ENCODE measurements at places on chromosomes 2 and 18. TPM values are rescaled to one million over a fixed set of nuclear protein-coding genes. Genes with fewer than 3 reads are reported as not detected.

DNA sequence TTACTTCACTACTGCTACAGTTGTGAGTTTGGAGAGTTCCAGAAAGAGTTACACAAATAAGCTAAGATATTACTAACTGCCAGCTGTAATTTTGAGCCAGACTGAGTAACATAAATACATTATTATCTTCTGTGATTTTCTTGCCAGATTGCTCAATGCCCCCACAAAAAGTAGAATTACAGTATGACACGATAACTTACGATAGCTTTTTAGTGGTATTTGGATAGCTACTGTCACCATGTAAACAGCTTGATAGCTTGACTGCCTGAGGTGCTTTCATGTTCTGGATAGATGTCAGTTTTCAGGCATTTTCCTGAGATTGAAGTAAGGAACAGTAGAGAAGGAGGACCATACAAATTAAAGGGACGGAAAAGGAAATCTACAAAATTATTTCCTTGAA is 533.3 kb downstream of the SOCS6 start:
- H3K4me1 ChIP-seq: no peaks in the 10 kb centered on the region
- H3K36me3 ChIP-seq: no peaks in the 10 kb centered on the region
- DNase-seq: no peak

- peaks cover 3% of the 10 kb centered on the region for H3K27me3 ChIP-seq
- H3K4me3 ChIP-seq: no peak overlapping the region
- no peak for DNase-seq
Measured at GRCh38 chr2:1077911-1078310, 127.3 kb downstream of the SNTG2 start.

The PECR gene
- polyA plus RNA-seq: 23.8 TPM

GRCh38 chr2:225670111-225670974 is 270.8 kb downstream of the NYAP2 start:
- H3K27me3 ChIP-seq: peaks cover 3% of the 10 kb centered on the region
- H3K4me3 ChIP-seq: no peak overlapping the region
- DNase-seq: no peak
- H3K4me1 ChIP-seq: no peaks in the 10 kb centered on the region

GRCh38 chr2:70937866-70938585 is 2.3 kb downstream of the ATP6V1B1 start:
- no peak for DNase-seq
- peaks cover 2% of the 10 kb centered on the region for H3K27me3 ChIP-seq
- H3K36me3 ChIP-seq: no peaks in the 10 kb centered on the region

DNA sequence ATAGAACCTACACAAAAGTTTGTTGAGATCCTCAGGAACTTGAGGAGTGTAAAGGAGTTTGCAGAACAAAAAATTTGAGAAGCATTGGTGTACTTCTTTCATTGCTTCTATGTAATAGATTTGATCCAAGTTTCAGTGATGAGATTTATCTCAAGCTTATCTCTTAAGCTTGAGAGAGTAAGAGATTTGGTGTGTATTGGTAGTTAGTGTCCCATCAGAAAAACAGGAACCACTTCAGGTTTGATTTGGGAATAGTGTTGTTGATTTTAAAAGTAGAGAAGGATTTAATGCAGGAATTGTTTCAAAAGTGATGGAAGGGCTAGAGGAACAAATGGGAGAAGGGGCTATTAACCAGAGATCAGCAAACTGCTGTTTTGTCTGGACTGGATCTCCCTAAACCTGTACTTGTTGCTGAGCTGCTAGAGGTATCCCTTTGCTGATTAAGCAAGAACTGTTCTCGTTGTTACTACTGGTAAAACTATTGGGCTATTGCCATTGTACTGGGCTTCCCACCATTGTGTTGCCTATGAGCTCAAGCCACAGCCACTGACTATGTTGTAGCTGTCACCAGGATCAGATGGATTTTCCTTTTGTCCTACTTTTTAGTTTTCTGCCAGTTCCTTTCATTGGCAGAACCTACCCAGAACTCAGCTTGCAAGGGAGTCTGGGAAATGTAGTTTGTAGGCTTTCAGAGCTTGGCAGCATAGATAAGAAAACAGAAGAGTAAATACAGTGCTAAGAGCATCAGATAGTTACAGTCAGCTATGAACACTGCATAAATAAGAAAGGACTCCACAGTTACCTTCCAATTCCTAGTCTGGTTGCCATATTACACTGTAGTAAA is 39.3 kb downstream of the RAB10 start:
- H3K36me3 ChIP-seq: no peaks in the 10 kb centered on the region
- no peaks in the 10 kb centered on the region for H3K27me3 ChIP-seq
- H3K27ac ChIP-seq: no peak overlapping the region
- DNase-seq: no peak
- no peak overlapping the region for H3K4me3 ChIP-seq

The MROH2A gene
- not detected for polyA plus RNA-seq

- H3K4me3 ChIP-seq: no peak overlapping the region
- DNase-seq: no peak
- no peaks in the 10 kb centered on the region for H3K36me3 ChIP-seq
- H3K27me3 ChIP-seq: peaks cover 3% of the 10 kb centered on the region
- H3K4me1 ChIP-seq: no peaks in the 10 kb centered on the region
Measured at GRCh38 chr2:230042195-230042594, 26.5 kb downstream of the SLC16A14 start.

- no peak overlapping the region for H3K4me3 ChIP-seq
- no peak for DNase-seq
- H3K27me3 ChIP-seq: no peaks in the 10 kb centered on the region
- H3K36me3 ChIP-seq: peaks cover 9% of the 10 kb centered on the region
- peak overlapping the region; percentile 24 for H3K27ac ChIP-seq
Measured at GRCh38 chr2:143499061-143499460, 369.8 kb downstream of the ARHGAP15 start.

The HOXD13 gene
- not detected for polyA plus RNA-seq

GRCh38 chr2:18077231-18077630 is 198.8 kb downstream of the KCNS3 start:
- DNase-seq: no peak
- H3K4me1 ChIP-seq: no peaks in the 10 kb centered on the region
- no peak overlapping the region for H3K4me3 ChIP-seq
- peaks cover 2% of the 10 kb centered on the region for H3K27me3 ChIP-seq
- H3K36me3 ChIP-seq: no peaks in the 10 kb centered on the region

DNA sequence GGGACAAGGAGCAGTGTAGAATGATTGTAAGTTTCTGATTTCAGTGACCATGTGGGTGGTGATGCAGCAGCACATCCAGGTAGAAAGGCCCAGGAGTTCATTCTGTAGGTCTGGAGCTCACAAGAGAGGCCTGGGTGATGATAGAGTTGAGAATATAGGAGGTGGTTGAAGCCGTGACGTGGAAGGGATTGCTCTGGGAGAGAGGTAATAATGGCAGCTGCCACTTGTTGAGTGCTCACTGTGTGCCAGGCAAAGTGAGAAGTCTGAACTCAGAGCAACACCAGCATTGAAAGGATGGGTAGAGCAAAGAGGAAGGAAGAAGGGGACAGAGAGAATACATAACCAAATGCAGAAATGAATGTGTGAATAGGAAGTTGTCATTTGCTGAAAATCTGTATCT is 3.3 kb downstream of the TTLL4 start:
- no peak overlapping the region for H3K27ac ChIP-seq
- DNase-seq: no peak
- H3K27me3 ChIP-seq: peaks cover 5% of the 10 kb centered on the region
- peaks cover 4% of the 10 kb centered on the region for H3K36me3 ChIP-seq

The ANKRD62 gene
- not detected for polyA plus RNA-seq

The PAIP2B gene
- 1.3 TPM for polyA plus RNA-seq

The RUFY4 gene
- not detected for polyA plus RNA-seq

GRCh38 chr2:41847744-41848441 is 199.9 kb upstream of the PKDCC start:
- H3K4me1 ChIP-seq: no peaks in the 10 kb centered on the region
- no peak for DNase-seq
- H3K27me3 ChIP-seq: peaks cover 1% of the 10 kb centered on the region
- H3K36me3 ChIP-seq: peaks cover 4% of the 10 kb centered on the region

The TMEM37 gene
- not detected for polyA plus RNA-seq

- no peak for DNase-seq
- H3K27ac ChIP-seq: no peak overlapping the region
- H3K4me1 ChIP-seq: no peaks in the 10 kb centered on the region
- H3K36me3 ChIP-seq: no peaks in the 10 kb centered on the region
- H3K27me3 ChIP-seq: peaks cover 2% of the 10 kb centered on the region
Measured at GRCh38 chr2:59957504-59957903, 596.0 kb downstream of the BCL11A start.

- peak overlapping the region; percentile 97 for H3K4me3 ChIP-seq
- peak; percentile 48 for DNase-seq
- peaks cover 24% of the 10 kb centered on the region for H3K27me3 ChIP-seq
- peaks cover 32% of the 10 kb centered on the region for H3K4me1 ChIP-seq
- H3K36me3 ChIP-seq: peaks cover 32% of the 10 kb centered on the region
- peak overlapping the region; percentile 99 for H3K27ac ChIP-seq
Measured at GRCh38 chr2:8684878-8685696, 3.2 kb downstream of the ID2 start.

DNA sequence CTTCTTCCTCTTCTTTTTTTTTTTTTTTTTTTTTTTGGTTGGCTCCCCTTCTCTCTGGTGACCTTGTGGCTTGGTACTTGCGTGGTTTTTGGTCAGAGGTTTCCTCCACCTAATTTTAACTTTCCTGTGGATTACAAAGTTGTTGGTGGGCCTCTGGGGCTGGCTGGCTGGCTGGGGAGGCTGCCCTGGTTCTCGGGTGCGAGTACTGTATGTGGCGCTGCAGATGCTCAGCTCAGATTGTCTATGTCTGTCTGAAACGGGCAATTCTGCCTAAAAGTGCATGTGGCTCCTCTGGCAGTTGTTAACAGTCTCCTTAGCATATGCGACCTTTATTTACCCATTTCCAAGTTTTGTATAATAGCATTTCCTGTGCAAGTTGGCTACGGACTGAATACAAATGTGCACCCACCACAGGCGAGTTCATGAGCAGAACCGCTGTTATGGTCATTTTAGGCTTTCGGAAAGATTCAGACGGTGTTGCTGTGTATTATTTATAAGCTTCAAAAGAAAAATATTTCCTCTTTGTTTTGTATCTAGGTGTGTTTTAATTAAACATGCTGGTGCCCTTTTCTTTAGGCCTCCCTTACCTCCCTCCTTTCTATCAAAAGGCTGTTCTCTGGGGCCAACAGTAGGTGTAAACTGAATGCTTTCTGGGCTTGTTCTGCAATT is 4.4 kb downstream of the TBR1 start:
- no peak for DNase-seq
- H3K27ac ChIP-seq: no peak overlapping the region
- peaks cover 23% of the 10 kb centered on the region for H3K4me1 ChIP-seq
- no peak overlapping the region for H3K4me3 ChIP-seq
- peaks cover 52% of the 10 kb centered on the region for H3K27me3 ChIP-seq

The TUBB8B gene
- polyA plus RNA-seq: not detected

GRCh38 chr18:68017385-68017784 is 500.9 kb upstream of the DSEL start:
- no peaks in the 10 kb centered on the region for H3K27me3 ChIP-seq
- no peak overlapping the region for H3K27ac ChIP-seq
- no peak for DNase-seq
- no peaks in the 10 kb centered on the region for H3K4me1 ChIP-seq
- H3K4me3 ChIP-seq: no peak overlapping the region

DNA sequence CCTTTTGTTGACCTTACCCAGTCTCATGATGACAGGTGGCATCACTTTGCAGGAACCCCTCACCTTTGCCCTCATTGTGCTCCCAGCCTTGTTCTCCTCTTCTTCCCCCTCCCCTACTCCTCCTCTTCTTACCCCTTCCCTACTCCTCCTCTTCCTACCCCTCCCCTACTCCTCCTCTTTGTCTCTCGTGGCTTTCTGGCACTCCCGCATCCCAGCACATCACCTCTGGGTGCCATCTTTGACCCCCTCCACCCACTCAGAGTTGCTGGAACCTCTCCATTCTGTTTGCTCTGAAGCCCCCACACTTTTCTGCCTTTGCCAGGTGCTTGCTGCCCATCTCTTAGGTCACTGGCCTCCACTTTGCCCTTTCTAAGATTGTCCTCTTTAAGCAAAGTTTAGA is 17.1 kb downstream of the UBE2F start:
- no peak for DNase-seq
- no peak overlapping the region for H3K4me3 ChIP-seq
- no peaks in the 10 kb centered on the region for H3K27me3 ChIP-seq
- peaks cover 17% of the 10 kb centered on the region for H3K36me3 ChIP-seq

The IL1B gene
- polyA plus RNA-seq: 3.7 TPM

DNA sequence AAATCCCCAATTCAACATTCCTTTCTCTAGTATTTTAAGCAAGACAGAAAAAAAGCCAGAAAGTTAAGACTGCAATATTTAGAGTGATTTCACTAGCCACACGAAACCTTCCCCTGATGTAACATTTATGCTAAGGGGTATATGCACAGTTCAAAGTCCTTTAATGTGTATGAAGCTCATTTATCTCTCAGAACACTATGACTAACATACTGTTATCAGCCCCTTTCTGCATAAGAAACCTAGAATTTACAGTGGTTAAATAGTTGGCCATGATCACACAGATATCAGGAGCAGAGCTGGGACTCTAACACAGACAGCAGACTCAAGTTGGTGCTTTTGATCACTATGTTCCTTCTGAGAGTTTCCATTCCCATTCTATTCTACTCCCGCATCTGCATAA is 185.5 kb downstream of the CDH2 start:
- no peaks in the 10 kb centered on the region for H3K36me3 ChIP-seq
- H3K27ac ChIP-seq: no peak overlapping the region
- DNase-seq: no peak
- no peak overlapping the region for H3K4me3 ChIP-seq
- H3K27me3 ChIP-seq: no peaks in the 10 kb centered on the region

- no peak overlapping the region for H3K4me3 ChIP-seq
- no peak overlapping the region for H3K27ac ChIP-seq
- no peaks in the 10 kb centered on the region for H3K27me3 ChIP-seq
- no peak for DNase-seq
Measured at GRCh38 chr18:71221405-71221804, 932.6 kb downstream of the SOCS6 start.

DNA sequence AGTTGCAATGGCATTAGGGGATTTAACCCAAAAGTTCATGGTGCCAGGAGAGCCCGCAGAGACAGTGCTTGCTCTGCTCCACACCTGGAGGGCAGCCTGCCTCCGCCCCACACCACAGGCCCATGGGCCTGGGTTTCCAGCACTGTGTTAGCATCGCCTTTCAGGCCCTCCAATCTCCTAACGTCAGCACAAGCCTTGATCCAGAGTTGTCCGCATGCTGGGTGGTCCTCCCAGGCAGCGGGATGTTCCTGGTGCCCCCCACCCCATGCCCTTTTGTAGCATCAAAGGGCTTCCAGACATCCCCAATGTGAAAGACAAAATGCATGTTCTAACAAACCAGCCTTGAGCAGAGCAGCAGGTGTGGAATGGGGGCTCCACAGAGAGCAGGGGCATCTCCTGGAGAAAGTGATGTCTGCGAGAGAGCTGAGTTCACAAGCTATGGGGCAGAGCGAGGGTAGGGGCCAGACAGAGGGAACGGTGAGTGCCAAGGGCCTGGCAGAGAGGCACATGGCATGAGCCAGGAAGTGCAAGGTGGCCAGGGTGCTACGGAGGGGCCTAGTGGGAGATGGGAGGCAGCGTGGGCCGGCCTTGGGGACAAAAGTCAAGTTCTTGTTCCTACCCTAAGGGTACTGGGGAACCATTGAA is 119.2 kb downstream of the CYP26B1 start:
- H3K27ac ChIP-seq: no peak overlapping the region
- no peak for DNase-seq
- H3K36me3 ChIP-seq: no peaks in the 10 kb centered on the region
- peaks cover 4% of the 10 kb centered on the region for H3K27me3 ChIP-seq
- H3K4me1 ChIP-seq: no peaks in the 10 kb centered on the region
- no peak overlapping the region for H3K4me3 ChIP-seq
